ENCODE measurements at places on chromosomes 1 and 21. TPM values are rescaled to one million over a fixed set of nuclear protein-coding genes. Genes with fewer than 3 reads are reported as not detected.

S100B gene
- total RNA-seq, result not detected

NOTCH2 gene
- total RNA-seq, result 36.6 TPM

DPM3 gene
- total RNA-seq, result 108 TPM

PALMD gene
- 0.24 TPM for total RNA-seq

DYNLT5 gene
- total RNA-seq, result not detected

NR5A2 gene
- total RNA-seq, result 2.4 TPM
